Activated CD4-positive, alpha-beta memory T cell treated with anti-CD3 and anti-CD28 coated beads for 36 hours (primary cell): ENCODE measurements at places on chromosomes 3 and 15. TPM values are rescaled to one million over a fixed set of nuclear protein-coding genes. Genes with fewer than 3 reads are reported as not detected.
A peak's percentile ranks its signal among the peaks of the same experiment; 100 is the strongest.

- no peak overlapping the region for H3K4me3 ChIP-seq
- peaks cover 22% of the 10 kb centered on the region for H3K4me1 ChIP-seq
- no peak overlapping the region for H3K27ac ChIP-seq
These were observed 351.5 kb upstream of the ICE2 start for GRCh38 chr15:60830479-60830878.

DNA sequence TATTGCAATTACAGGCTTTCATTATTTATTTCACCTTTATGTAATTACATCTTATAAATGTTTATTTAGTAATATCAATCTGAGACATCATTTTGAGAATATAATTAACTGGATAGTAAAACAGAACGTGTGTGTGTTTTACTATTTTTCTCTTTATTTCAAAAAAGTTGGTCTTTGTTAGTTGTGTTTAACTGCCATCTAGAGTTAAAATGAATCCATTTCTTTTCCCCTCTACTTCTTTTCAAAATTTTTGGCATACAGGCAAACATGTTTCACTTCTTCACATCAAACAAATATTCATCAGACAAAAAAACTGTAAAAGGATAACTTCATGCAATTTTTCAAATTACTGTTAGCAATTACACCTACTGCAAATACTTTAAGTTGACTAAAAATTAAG is 61.1 kb downstream of the FEZF2 start:
- H3K27me3 ChIP-seq: peaks cover 8% of the 10 kb centered on the region
- no peaks in the 10 kb centered on the region for H3K4me1 ChIP-seq
- H3K36me3 ChIP-seq: no peaks in the 10 kb centered on the region
- H3K4me3 ChIP-seq: no peak overlapping the region
- DNase-seq: no peak

- H3K27me3 ChIP-seq: no peaks in the 10 kb centered on the region
- no peaks in the 10 kb centered on the region for H3K36me3 ChIP-seq
- H3K4me1 ChIP-seq: no peaks in the 10 kb centered on the region
- H3K27ac ChIP-seq: no peak overlapping the region
These were observed 27.2 kb downstream of the SEMA6D start for GRCh38 chr15:47744496-47744895.

- H3K27me3 ChIP-seq: no peaks in the 10 kb centered on the region
- no peak for DNase-seq
- no peak overlapping the region for H3K27ac ChIP-seq
These were observed 744.0 kb upstream of the SGO1 start for GRCh38 chr3:20930034-20930433.

DNA sequence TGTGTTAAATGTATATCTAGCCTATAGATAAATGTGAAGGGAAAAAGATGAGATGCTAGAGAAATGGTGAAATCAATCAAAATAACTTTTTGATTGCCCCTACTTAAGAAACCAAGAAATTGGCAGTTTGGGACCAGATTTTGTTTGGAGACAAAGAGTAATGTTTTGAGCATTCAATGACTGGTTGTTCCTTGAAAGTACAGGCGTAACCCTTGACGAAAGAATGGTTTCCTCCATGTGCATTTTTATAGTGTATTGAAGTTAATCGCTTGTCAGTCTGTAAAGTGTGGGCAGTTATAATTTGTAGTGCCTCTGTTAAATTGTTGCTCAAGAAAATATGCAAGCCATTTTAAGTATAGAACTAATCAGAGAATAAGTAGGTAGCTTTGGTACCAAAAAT is 1.2 kb downstream of the KIF23 start:
- peaks cover 30% of the 10 kb centered on the region for H3K36me3 ChIP-seq
- peaks cover 13% of the 10 kb centered on the region for H3K4me1 ChIP-seq
- H3K27me3 ChIP-seq: peaks cover 10% of the 10 kb centered on the region
- DNase-seq: no peak

GRCh38 chr15:96020133-96020532 is 310.4 kb upstream of the NR2F2 start:
- DNase-seq: no peak
- H3K27ac ChIP-seq: no peak overlapping the region
- no peak overlapping the region for H3K4me3 ChIP-seq
- H3K27me3 ChIP-seq: peaks cover 1% of the 10 kb centered on the region
- no peaks in the 10 kb centered on the region for H3K36me3 ChIP-seq

DNA sequence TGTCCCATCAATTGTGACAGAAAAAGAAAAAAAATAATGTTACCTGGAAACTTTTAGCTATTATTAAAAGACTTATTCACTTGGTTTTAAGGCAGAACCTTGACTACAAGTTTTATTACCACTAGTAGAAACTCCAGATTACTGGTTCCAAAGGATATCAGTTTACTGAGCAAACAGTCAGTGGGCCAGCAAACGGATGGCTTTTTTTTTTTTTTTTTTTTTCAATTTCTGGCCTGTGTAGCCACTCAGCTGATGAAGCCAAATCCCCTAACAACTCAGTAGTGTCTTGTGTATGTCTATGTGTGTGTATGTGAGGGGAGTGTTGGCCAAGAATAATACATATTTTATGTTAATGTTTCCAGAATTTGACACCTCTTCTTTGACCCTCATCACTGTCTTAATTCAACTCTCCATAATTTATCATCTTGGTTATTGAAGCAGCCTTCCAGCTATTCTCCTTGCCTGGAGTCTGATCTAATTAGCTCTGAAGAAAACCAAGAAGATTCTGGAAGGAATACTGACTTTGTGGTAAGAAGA is 724.9 kb downstream of the NSUN3 start:
- no peak overlapping the region for H3K4me3 ChIP-seq
- H3K27me3 ChIP-seq: no peaks in the 10 kb centered on the region
- DNase-seq: no peak
- no peaks in the 10 kb centered on the region for H3K4me1 ChIP-seq

- H3K4me3 ChIP-seq: no peak overlapping the region
- H3K27me3 ChIP-seq: peaks cover 4% of the 10 kb centered on the region
- H3K36me3 ChIP-seq: no peaks in the 10 kb centered on the region
- H3K27ac ChIP-seq: no peak overlapping the region
- H3K4me1 ChIP-seq: no peaks in the 10 kb centered on the region
These were observed 129.7 kb downstream of the NTRK3 start for GRCh38 chr15:88126695-88127431.

DNA sequence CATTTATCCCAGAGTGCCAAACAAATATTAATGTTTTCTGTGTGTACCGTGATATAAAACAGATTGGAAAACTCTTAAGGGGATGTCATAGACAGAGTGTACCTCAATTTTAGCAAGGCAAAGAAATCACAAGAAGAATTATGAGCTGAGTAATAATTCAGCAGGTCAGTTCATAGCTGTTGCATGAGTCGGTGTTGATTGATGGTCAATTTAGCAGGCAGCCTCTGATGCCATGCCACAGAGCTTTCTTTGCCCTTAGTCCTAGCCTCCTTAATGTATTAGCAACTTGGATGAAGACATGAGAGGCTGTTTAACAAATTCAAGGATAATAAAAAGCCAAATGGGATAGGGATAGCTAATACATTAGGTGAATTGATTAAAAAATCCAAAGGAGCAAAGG is 6.8 kb downstream of the SLC35A5 start:
- H3K4me3 ChIP-seq: no peak overlapping the region
- no peak for DNase-seq
- no peak overlapping the region for H3K27ac ChIP-seq
- no peaks in the 10 kb centered on the region for H3K27me3 ChIP-seq
- H3K4me1 ChIP-seq: peaks cover 9% of the 10 kb centered on the region

DNA sequence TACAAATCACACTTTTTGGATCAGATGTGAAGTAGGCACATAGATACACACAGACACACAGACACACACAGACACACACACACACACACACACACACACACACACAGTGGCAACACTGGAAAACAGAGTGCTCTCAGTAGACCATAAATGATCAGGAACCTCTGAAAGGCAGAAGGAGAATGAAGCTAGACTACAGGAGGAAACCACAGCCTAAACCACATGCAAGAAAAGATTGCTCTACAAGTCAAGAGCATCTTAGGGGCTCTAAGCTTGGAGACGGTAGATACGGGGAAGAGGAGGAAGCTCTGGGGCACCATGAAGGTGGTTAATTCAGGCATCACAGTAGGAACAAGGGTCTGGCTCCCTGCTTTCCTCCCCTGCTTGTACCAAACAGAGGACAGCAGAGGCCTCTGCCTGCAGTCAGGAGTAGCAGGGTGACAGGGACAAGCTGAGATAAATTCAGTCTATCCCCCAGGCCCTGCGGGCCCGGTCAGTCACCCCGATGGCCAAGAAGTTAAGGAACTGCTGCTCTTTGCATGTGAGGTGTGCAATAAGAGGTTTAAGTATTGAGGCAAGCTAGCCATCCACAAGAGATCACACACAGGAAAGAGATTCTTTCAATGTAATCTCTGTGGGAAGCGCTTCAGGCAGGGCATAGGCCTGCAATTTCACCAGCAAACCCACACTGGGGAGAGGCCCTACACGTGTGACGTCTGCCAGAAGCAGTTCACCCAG is 23.5 kb upstream of the ARPIN start:
- H3K27me3 ChIP-seq: peaks cover 3% of the 10 kb centered on the region
- peaks cover 20% of the 10 kb centered on the region for H3K4me1 ChIP-seq
- H3K27ac ChIP-seq: no peak overlapping the region
- DNase-seq: peak; percentile 17
- H3K36me3 ChIP-seq: no peaks in the 10 kb centered on the region

GRCh38 chr15:38421069-38421690 is 32.7 kb upstream of the FAM98B start:
- no peaks in the 10 kb centered on the region for H3K4me1 ChIP-seq
- DNase-seq: no peak
- no peak overlapping the region for H3K27ac ChIP-seq
- peaks cover 9% of the 10 kb centered on the region for H3K27me3 ChIP-seq

DNA sequence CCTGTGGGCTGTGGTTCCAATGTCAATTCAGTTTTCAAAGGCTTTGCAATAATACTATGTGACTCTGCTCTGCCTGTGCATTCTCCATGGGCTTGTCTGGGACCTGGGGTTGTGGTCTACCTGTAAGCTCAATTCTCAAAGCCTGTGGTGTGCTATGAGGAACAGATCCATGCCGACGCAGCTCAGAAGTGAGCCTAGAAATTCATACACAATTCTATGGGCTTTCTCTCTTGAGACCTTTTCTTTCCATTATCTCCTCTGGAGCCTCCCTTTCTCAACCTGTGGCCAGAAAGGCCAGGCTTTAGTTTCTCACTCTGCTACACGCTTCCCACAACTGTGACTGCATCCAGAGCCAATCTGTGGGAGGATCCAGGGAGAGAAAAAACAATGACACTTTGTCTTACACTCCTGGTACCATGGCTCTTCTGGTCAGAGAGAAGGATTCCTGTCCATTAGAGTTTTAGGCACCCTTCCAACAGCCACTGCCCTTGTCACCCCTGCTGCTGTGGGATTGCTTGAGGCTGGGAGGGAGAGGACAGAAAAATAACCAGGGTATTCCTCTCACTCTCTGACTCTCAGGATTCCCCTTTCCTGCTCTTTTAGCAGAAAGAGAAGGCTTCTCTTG is 34.1 kb upstream of the KLF13 start:
- H3K27ac ChIP-seq: no peak overlapping the region
- peaks cover 10% of the 10 kb centered on the region for H3K27me3 ChIP-seq
- no peaks in the 10 kb centered on the region for H3K4me1 ChIP-seq
- H3K36me3 ChIP-seq: peaks cover 1% of the 10 kb centered on the region
- H3K4me3 ChIP-seq: no peak overlapping the region

GRCh38 chr3:135451037-135451785 is 514.3 kb upstream of the PPP2R3A start:
- no peaks in the 10 kb centered on the region for H3K36me3 ChIP-seq
- H3K27me3 ChIP-seq: no peaks in the 10 kb centered on the region
- no peak for DNase-seq
- no peak overlapping the region for H3K27ac ChIP-seq
- no peak overlapping the region for H3K4me3 ChIP-seq

- H3K4me1 ChIP-seq: no peaks in the 10 kb centered on the region
- H3K36me3 ChIP-seq: no peaks in the 10 kb centered on the region
- no peak for DNase-seq
- H3K4me3 ChIP-seq: no peak overlapping the region
- H3K27me3 ChIP-seq: peaks cover 3% of the 10 kb centered on the region
These were observed 1076.1 kb downstream of the AGBL1 start for GRCh38 chr15:87155771-87156170.

DNA sequence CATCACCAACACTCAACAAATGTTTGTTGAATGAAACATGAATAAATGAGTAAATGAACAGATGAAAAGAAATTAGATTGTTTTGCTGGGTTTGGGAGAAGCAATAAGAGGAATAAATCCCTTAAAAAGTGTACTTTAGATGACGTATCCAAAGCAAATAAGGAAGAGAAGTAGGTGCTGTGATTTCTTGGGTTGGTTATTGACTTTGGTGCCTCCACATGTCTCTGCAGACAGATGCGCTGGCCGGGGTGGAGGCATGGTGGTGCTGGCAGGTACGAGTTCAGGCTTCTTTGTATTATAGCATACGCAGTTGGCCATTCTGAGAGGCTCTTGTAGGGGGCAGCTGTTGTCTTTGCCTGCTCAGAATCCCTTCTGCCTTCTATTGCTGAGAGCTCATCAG is 178.9 kb downstream of the POLR2M start:
- H3K4me1 ChIP-seq: no peaks in the 10 kb centered on the region
- H3K27ac ChIP-seq: no peak overlapping the region
- H3K36me3 ChIP-seq: no peaks in the 10 kb centered on the region

- no peak overlapping the region for H3K4me3 ChIP-seq
- no peak for DNase-seq
- peaks cover 17% of the 10 kb centered on the region for H3K27me3 ChIP-seq
- H3K27ac ChIP-seq: no peak overlapping the region
- no peaks in the 10 kb centered on the region for H3K36me3 ChIP-seq
These were observed 39.4 kb downstream of the RPL22L1 start for GRCh38 chr3:170830580-170830979.

- H3K4me1 ChIP-seq: peaks cover 13% of the 10 kb centered on the region
- peaks cover 2% of the 10 kb centered on the region for H3K27me3 ChIP-seq
- no peak overlapping the region for H3K4me3 ChIP-seq
These were observed 136.7 kb upstream of the TLE3 start for GRCh38 chr15:70234256-70234905.

- H3K36me3 ChIP-seq: no peaks in the 10 kb centered on the region
- DNase-seq: no peak
- no peaks in the 10 kb centered on the region for H3K4me1 ChIP-seq
- no peak overlapping the region for H3K27ac ChIP-seq
These were observed 59.2 kb downstream of the SPSB4 start for GRCh38 chr3:141110322-141110721.

- H3K4me1 ChIP-seq: peaks cover 44% of the 10 kb centered on the region
- no peaks in the 10 kb centered on the region for H3K27me3 ChIP-seq
- DNase-seq: no peak
- peak overlapping the region; percentile 96 for H3K4me3 ChIP-seq
- peaks cover 36% of the 10 kb centered on the region for H3K36me3 ChIP-seq
These were observed 1.0 kb downstream of the CGGBP1 start for GRCh38 chr3:88057630-88058305.

- no peaks in the 10 kb centered on the region for H3K27me3 ChIP-seq
- H3K4me3 ChIP-seq: peak overlapping the region; percentile 81
- peaks cover 31% of the 10 kb centered on the region for H3K4me1 ChIP-seq
- peaks cover 2% of the 10 kb centered on the region for H3K36me3 ChIP-seq
- DNase-seq: peak; percentile 37
These were observed 873 bp downstream of the CAPN7 start for GRCh38 chr3:15206662-15207576.

Gene LTF
- total RNA-seq: not detected

Gene TMC3
- not detected for total RNA-seq

Gene SAMD7
- total RNA-seq: not detected

Gene SENP8
- 2.5 TPM for total RNA-seq

Gene LDHAL6B
- not detected for total RNA-seq

Gene TTLL13
- total RNA-seq: 0.73 TPM

Gene ROPN1
- total RNA-seq: not detected

Gene CCDC50
- total RNA-seq: 15.4 TPM

Gene IL5RA
- total RNA-seq: 0.74 TPM

Gene MKRN2OS
- not detected for total RNA-seq
